ENCODE measurements at places on chromosomes 4 and X.

DNA sequence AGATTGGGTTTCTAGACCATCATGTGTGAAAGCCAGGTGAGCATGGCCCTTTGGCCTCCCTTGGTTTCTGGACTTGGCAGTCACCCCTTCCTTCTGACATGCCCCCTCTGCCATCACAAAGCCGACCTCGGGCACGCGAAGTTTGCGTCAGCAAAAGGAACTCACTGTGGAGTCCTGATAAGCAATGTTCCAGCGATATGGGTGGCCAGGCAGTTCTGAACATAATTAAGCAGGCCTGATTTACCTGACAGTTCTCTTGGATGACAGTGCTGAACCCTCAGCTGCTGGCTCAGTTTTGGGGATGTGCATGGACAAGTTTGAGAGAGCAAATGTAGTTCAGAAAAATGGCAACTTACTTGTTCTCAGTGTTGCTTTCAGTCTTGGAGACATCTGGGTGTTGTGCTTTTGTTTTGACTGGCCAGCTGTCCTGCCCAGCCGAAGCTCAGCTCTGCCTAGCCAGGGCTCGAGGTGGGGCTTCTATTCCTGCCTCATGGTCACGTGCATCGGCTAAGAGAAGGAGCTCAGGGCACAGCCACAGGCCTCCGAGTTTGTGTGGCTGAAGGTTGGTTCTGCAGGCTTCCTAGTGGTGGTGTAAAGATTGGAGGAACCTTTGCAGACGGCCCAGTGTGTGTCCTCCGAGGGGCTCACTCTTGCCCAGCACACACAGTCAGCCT is 78.3 kb downstream of the CLDN34 start:
- no peak overlapping the region for H3K27ac ChIP-seq
- no peaks in the 10 kb centered on the region for H3K36me3 ChIP-seq
- no peak overlapping the region for H3K4me3 ChIP-seq
- H3K4me1 ChIP-seq, result no peaks in the 10 kb centered on the region
- no peaks in the 10 kb centered on the region for H3K27me3 ChIP-seq

DNA sequence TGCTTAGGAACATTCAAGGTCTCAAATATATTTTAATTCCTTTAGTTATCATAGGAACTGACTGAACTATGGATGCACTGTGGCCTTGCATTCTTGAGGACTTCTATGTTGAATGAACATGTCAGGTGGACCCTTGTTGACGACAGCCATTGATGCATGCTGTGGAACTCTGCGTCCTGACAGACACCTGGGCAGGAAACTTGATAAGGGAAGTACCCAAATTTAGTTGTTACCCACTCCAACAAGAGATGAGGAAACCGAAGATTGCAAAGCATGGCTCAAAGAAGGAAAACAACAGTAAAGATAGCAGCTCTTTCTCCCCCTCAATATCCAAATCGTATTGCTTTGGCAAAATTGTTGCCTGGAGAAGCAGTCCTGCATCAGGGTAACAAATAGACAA is 540.0 kb upstream of the NR3C2 start:
- H3K27me3 ChIP-seq, result no peaks in the 10 kb centered on the region
- no peak for DNase-seq
- H3K4me1 ChIP-seq, result no peaks in the 10 kb centered on the region
- no peak overlapping the region for H3K4me3 ChIP-seq

DNA sequence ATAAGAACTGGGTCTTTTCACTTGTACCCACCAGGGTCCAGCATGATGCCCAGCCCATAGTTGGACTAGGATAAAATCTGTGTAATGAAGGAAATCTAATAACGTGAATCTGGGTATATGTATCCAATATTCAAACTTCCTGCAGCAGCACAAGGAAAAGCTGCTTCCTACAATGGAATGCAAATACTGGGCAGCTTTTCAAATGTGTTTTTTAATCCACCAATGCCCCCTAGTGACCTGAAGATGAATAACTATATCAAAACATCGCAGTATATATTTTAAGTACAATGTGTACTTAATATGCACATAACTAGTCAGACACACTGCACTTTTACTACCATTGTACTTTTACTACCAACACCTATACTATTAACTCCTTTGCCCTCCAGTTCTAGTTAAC is 5.3 kb downstream of the APOO start:
- H3K4me3 ChIP-seq, result no peak overlapping the region
- no peak overlapping the region for H3K27ac ChIP-seq
- H3K4me1 ChIP-seq, result peaks cover 17% of the 10 kb centered on the region
- no peaks in the 10 kb centered on the region for H3K36me3 ChIP-seq

DNA sequence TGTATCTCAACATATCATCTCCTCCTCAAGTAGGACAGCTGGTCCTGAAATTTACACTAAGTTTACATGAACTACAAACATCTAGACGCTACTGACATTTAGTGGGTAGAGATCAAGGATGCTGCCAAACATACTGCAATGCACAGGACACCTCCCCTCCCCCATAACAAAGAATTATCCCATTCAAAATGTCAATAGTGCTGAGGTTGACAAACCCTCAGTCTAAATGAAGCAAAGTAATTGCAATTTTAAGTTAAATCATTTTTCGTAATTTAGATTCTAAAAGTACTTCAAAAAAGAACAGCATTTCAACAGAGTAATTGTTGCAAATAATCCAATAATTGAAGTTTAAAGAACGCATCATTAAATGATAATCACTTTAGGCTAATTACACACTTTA is 1.2 kb downstream of the PRMT9 start:
- no peaks in the 10 kb centered on the region for H3K36me3 ChIP-seq
- H3K27ac ChIP-seq, result no peak overlapping the region
- peak overlapping the region; percentile 79 for H3K4me3 ChIP-seq
- H3K27me3 ChIP-seq, result no peaks in the 10 kb centered on the region
- DNase-seq, result no peak

- H3K27ac ChIP-seq, result no peak overlapping the region
- no peaks in the 10 kb centered on the region for H3K36me3 ChIP-seq
- no peaks in the 10 kb centered on the region for H3K4me1 ChIP-seq
Observed at GRCh38 chrX:111006116-111006515, 89.9 kb upstream of the PAK3 start.

- H3K4me3 ChIP-seq, result no peak overlapping the region
- H3K4me1 ChIP-seq, result no peaks in the 10 kb centered on the region
- no peak overlapping the region for H3K27ac ChIP-seq
- no peaks in the 10 kb centered on the region for H3K36me3 ChIP-seq
Observed at GRCh38 chr4:2364654-2365053, 53.8 kb downstream of the ZFYVE28 start.

- no peak overlapping the region for H3K27ac ChIP-seq
- no peak overlapping the region for H3K4me3 ChIP-seq
- no peaks in the 10 kb centered on the region for H3K27me3 ChIP-seq
- DNase-seq, result no peak
- H3K36me3 ChIP-seq, result no peaks in the 10 kb centered on the region
Observed at GRCh38 chr4:75126058-75126457, 193.1 kb downstream of the PARM1 start.

DNA sequence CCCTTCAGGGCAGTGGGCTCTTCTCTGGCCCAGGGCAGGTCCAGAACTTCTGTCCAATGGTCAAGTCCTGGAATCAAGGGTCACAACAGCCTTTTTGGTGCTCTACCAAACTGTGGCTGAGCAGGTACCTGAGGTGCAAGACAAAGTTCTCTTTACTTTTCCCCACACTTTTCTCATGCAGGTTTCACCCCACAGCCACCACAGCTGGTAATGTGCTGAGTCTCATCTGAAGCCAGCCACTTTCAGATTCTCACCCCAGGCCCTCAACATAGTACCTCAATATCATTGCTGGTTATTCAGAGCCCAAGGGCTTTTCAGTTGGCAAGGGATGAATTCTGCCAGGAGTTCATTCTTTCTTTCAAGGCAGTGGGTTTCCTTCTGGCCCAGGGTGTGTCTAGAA is 426.0 kb downstream of the TECRL start:
- H3K4me1 ChIP-seq, result no peaks in the 10 kb centered on the region
- no peak overlapping the region for H3K27ac ChIP-seq
- no peak overlapping the region for H3K4me3 ChIP-seq
- H3K36me3 ChIP-seq, result no peaks in the 10 kb centered on the region
- peak; percentile 36 for DNase-seq

DNA sequence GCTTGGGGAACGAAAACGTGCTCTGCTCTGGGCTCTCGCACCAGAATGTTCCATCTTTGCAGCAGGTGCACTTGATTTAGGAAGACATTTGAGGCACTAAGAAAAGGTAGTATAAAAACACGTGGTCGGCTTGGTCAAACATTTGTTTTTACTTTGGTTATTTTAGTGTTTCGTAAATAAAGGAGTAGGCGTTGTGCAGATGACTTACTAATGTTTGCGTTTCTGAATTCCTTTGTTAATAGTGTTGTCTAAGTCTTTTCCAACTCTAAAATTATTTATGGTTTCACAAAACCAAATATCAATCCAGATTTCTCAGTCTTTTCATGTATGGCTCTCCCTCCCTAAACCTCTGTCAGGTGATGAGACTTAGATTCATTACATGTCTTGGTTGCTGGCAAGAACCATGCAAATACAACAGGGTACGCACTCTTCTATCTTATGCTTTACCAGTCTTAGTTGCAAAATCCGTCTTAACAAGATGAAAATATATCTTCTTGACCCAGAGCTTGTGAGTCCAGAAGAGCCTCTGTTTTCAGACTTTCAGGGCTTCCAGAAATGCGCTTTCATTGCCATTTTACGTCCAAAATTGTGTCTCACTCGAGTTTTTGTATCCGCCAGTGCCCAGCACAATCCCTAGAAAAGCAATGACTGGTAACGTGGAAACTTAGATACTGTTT is 686 bp downstream of the MTHFD2L start:
- H3K27ac ChIP-seq, result no peak overlapping the region
- H3K36me3 ChIP-seq, result peaks cover 14% of the 10 kb centered on the region
- no peaks in the 10 kb centered on the region for H3K27me3 ChIP-seq
- peaks cover 8% of the 10 kb centered on the region for H3K4me1 ChIP-seq
- H3K4me3 ChIP-seq, result peak overlapping the region; percentile 86

GRCh38 chrX:153689654-153690465 is 2.1 kb downstream of the SLC6A8 start:
- H3K36me3 ChIP-seq, result no peaks in the 10 kb centered on the region
- no peak for DNase-seq
- H3K27me3 ChIP-seq, result peaks cover 5% of the 10 kb centered on the region
- no peaks in the 10 kb centered on the region for H3K4me1 ChIP-seq

DNA sequence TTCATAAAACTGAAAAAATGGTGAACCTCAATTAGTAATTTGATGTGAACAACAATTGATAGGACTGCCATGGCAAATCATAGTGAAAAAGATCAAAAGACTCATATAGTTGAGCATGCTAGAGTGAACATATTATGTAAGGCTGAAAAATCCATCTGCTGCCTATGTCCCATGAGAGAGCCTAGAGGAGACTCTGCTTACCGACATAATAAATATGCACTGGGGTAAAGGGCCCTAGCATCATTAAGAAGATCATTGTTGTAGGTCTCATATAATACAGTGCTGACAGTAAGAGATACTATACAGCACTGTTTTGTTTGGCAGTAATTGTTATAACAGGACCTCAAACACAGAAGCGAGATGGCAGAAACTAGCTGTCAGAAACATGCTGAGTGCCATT is 229.0 kb downstream of the PABPC4L start:
- no peak overlapping the region for H3K27ac ChIP-seq
- no peak for DNase-seq
- H3K4me3 ChIP-seq, result no peak overlapping the region
- H3K27me3 ChIP-seq, result no peaks in the 10 kb centered on the region
- H3K4me1 ChIP-seq, result peaks cover 6% of the 10 kb centered on the region
- H3K36me3 ChIP-seq, result no peaks in the 10 kb centered on the region

DNA sequence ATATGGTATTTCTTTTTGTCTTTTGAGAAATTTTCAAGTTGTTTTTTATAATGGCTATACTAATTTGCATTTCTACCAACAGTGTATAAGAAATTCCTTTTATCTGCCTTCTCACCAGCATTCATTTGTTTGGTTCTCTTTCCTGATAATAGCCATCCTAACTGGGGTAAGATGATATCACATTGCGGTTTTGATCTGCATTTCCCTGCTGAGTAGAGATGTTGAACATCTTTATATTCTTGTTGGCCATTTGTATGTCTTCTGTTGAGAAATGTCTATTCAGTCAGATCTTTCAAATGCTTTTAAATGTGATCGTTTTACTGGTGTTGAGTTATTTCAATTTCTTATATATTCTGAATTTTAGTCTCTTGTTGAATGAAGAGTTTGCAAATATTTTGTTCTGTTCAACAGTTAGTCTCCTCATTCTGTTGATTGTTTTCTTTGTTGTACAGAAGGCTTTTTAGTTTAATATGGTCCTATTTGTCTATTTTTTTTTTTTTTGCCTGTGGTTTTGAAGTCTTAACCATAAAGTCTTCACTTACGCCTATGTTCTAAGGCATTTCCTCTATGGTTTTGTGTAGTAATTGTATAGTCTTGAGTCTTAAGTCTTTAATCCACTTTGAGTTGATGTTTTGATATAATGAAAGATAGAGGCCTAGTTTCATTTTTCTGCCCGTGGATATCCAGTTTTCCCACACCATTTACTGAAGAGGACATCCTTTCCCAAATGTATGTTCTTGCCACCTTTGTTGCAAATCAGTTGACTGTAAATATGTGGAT is 1566.9 kb downstream of the STIM2 start:
- H3K4me1 ChIP-seq, result no peaks in the 10 kb centered on the region
- H3K27me3 ChIP-seq, result no peaks in the 10 kb centered on the region
- H3K27ac ChIP-seq, result no peak overlapping the region
- DNase-seq, result no peak
- no peaks in the 10 kb centered on the region for H3K36me3 ChIP-seq
- no peak overlapping the region for H3K4me3 ChIP-seq

DNA sequence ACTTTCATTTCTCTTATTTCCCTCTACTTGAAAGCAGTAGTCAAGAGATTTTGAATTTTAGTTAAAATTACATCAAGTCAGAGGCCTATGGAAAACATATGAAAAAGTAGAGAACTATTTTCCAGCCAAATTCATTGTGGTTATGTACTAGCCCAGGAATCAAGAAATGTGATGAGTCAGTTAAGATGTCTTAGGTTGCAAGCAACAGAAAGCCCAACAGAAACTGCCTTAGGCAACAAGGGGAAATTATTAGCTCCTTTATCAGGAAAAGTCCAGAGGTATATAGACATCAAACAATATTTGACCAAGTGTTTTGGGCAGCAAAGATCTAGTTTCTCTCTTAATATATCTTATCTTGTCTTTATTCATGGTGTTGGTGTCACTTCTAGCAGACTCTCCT is 37.8 kb upstream of the FRMD7 start:
- no peaks in the 10 kb centered on the region for H3K27me3 ChIP-seq
- H3K4me1 ChIP-seq, result no peaks in the 10 kb centered on the region
- H3K4me3 ChIP-seq, result no peak overlapping the region

DNA sequence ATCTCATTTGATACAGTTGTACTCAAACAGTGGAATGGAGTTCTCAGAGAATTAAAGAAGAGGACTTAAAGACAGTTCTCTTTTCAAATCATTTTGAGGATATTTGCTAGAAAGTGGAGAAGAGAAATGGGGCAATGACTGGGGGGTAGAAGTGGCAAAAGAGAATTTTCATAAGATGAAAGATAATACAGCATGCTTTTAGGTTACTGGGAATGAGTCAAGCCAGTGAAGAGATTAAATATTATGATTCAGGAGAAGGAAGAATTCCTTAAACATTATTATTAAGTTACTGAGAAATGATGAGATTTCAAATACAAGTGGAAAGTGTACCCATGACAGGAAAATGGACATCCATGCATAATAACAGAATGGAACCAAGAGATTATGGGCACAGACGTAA is 219.0 kb upstream of the DKK2 start:
- H3K36me3 ChIP-seq, result no peaks in the 10 kb centered on the region
- H3K27ac ChIP-seq, result no peak overlapping the region
- no peak for DNase-seq

GRCh38 chr4:92304121-92304520 is 355 bp downstream of the GRID2 start:
- H3K4me3 ChIP-seq, result peak overlapping the region; percentile 61
- DNase-seq, result no peak
- no peaks in the 10 kb centered on the region for H3K4me1 ChIP-seq
- no peaks in the 10 kb centered on the region for H3K27me3 ChIP-seq
- H3K27ac ChIP-seq, result no peak overlapping the region
- no peaks in the 10 kb centered on the region for H3K36me3 ChIP-seq

Data from MM.1S (cell line).